ENCODE measurements at places on chromosomes 7 and 10.

GRCh38 chr7:141072548-141073172, 1.2 kb upstream of the TMEM178B start:
- peak; percentile 32 for DNase-seq

GRCh38 chr10:92697663-92698511, 8.1 kb downstream of the HHEX start:
- no peak for DNase-seq

- DNase-seq: no peak
Observed at GRCh38 chr7:30859940-30860496, 51.6 kb upstream of the AQP1 start.

DNA sequence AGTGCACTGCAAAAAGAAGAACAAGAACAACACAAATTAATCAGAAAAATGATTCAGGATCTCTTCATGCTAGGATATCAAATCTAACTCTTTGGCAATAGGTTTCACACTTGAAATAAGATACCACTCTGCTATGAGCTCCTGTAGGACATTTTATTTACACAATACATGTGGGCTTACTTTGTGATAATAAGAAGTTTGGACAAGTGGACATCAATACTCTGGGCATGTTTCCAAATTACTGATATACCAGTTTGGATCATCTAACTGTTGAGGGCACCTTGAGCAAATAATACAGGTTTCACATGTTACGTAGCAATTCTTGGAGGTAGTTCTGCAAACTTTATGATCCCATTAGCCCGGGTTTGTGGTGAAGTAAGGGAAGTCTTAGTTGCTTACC, 59.8 kb downstream of the CPVL start:
- DNase-seq: peak; percentile 68

- peak; percentile 7 for DNase-seq
Observed at GRCh38 chr7:94054130-94054529, 50.0 kb upstream of the BET1 start.
